ENCODE measurements at places on chromosomes 1 and 21. TPM values are rescaled to one million over a fixed set of nuclear protein-coding genes. Genes with fewer than 3 reads are reported as not detected.

The KRTAP11-1 gene
- polyA plus RNA-seq: not detected

The CCDC185 gene
- not detected for polyA plus RNA-seq

The TFAP2E gene
- 0.32 TPM for polyA plus RNA-seq

- no peak for DNase-seq
Measured at GRCh38 chr1:87201768-87202167, 126.9 kb upstream of the LMO4 start.

DNA sequence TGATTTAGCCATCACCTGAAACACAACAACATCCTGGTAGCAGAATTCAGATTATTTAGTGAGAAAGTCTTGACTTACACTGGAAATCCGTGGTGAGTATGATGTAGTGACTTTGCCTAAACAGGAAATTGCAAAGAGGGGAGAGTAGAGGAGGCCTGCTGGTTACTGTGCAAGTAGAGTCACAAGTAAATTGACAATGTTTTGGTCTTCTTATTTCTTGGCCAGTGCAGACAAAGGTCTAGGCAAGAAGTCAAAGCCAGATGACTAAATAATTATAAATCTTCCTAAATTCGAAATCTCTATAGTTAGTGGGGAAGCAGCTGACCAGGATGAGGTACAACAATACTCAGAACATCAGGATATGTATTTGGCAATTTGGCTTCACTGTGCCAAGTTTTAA lies 159.5 kb upstream of the KCTD3 start:
- DNase-seq: no peak

DNA sequence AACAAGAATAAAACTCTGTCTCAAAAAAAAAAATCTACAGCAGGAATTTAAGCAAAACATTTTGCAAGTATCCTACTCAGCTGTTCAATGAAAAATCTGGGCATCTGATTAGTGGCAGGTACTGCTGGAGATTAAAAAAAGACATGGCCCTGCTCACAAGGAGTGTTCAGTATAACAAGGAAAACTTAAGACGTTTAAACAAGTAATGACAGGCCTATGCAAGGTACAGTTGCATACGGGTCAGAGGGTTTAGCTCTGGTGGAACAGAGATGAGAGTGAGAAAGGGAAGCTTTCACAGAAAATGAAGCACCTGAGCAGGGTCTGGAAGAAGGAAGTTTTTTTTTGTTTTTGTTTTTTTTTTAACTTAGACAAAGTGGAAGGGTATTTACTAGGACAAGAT lies 23.0 kb downstream of the SNRNP40 start:
- DNase-seq: peak; percentile 49

DNA sequence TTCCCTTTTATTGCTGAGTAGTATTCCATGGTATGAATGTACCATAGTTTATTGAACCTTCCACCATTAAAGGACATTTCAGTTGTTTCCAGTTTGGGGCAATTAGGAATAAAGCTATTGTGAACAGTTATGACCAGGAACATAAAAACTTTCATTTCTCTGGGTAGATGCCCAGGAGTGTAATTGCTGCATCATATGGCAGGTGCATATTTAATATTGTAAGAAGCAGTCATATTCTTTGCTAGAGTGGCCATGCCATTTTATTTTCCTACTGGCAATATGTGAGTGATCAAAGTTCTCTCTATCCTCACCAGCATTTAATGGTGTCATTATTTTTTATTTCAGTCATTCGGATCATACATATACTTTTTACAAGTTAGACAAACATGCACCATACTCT lies 23.9 kb upstream of the H3-3A start:
- DNase-seq: no peak

GRCh38 chr1:179995576-179995975 lies 41.0 kb downstream of the CEP350 start:
- no peak for DNase-seq

- no peak for DNase-seq
Measured at GRCh38 chr1:223647249-223647648, 18.3 kb downstream of the CAPN8 start.

- no peak for DNase-seq
Measured at GRCh38 chr1:232853994-232854797, 49.0 kb downstream of the MAP10 start.

DNA sequence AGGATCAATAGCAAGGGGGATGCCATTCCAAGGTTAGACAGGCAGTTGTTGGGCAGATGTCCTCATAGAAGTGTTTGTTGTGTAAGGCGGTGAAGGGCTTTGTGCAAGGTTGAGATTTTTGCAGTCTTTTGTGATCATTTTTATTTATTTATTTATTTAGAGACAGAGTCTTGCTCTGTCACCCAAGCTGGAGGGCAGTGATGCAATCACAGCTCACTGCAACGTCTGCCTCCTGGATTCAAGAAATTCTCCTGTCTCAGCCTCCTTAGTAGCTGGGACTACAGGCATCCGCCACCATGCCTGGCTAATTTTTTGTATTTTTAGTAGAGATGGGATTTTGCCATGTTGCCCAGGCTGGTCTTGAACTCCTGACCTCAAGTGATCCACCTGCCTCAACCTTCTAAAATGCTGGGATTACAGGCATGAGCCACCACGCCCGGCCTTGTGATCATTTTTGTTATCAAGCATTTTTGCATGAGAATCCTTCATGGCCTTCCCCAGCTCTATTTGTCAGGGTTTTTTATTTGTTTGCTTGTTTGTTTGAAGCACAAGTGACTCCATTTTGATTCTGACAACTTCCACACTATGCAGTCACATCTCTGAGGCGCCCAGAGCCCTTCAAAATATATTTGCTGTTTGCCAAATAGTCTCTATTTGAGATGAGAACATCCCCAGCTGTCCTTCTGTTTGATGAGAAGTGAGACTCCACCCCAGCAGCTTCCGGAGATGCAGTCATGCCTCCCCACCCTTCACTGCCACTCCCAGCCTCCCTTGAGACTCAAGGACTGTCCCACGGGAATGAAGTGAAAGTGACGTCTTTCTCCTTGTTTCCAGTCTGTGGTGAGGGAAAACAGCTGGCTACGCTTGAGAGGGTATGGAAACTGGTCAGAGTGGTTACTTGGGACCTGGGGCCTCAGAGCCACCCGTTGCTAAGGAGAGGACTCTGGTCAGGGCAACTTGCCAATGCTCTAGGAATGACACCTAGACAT lies 38.0 kb downstream of the TMEM50B start:
- DNase-seq: peak; percentile 94
